Astrocyte (in vitro differentiated cells and primary cell): ENCODE measurements at places on chromosomes 1 and 21. TPM values are rescaled to one million over a fixed set of nuclear protein-coding genes. Genes with fewer than 3 reads are reported as not detected.
A peak's percentile ranks its signal among the peaks of the same experiment; 100 is the strongest.

Gene EXTL1
- total RNA-seq: 26.4 and 39.9 TPM in 2 replicates

DNA sequence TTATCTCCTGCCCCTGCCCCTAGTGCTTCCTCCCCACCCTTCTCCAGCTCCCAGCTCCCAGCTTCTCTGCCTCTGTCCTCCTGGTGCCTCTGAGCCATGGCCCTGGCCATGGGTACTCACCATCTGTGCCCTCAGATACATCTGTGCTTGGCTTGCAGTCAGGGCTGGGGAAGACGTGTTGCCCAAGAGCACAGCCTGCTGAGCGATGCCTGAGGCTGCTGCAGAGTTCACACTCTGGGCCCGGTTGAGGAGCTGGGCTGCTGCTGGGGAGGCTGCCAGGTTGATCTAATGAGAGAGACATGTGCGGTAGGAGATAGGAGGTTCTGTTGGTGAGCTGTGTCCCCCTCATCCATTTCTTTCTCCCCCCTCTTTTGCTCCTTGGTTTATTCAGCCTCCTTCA lies 49.4 kb upstream of the A3GALT2 start:
- no peak for DNase-seq
- no peaks in the 10 kb centered on the region for H3K27me3 ChIP-seq
- H3K36me3 ChIP-seq: peaks cover 6% of the 10 kb centered on the region
- no peak overlapping the region for H3K27ac ChIP-seq
- no peak overlapping the region for H3K4me3 ChIP-seq

DNA sequence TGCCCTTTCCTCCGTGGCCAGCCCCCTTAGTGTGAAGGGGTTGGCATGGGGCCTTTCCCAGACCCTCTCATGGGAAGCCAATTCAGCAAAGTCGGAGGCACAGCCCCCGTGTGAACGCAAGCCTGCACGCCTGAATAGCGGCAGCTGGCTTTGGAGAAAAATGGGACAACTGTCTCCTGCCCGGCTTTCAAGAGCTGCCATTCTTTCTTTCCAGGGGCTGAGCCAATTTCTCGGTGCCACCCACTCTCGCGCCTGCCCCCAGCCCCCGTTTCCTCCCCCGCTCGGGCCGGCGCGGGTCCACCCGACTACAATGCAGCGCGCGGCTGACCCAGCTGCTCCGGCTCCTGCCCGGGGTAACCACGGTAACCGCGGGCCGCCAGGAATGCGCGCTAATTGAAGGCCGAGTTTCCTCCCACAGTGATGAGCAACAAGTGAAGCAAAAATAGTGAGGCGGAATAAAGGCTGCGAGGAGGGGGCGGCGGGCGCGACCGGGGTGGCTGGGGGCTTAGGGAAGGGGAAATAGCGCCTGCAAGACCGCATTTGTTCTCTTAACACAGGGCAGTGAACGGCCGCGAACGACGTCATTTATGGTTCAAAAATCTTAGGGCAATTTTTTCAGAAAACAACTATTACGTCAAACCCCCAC lies 27.8 kb downstream of the ILDR2 start:
- peaks cover 44% of the 10 kb centered on the region for H3K4me1 ChIP-seq
- H3K4me3 ChIP-seq: peak overlapping the region; percentile 26
- peak; percentile 77 for DNase-seq

DNA sequence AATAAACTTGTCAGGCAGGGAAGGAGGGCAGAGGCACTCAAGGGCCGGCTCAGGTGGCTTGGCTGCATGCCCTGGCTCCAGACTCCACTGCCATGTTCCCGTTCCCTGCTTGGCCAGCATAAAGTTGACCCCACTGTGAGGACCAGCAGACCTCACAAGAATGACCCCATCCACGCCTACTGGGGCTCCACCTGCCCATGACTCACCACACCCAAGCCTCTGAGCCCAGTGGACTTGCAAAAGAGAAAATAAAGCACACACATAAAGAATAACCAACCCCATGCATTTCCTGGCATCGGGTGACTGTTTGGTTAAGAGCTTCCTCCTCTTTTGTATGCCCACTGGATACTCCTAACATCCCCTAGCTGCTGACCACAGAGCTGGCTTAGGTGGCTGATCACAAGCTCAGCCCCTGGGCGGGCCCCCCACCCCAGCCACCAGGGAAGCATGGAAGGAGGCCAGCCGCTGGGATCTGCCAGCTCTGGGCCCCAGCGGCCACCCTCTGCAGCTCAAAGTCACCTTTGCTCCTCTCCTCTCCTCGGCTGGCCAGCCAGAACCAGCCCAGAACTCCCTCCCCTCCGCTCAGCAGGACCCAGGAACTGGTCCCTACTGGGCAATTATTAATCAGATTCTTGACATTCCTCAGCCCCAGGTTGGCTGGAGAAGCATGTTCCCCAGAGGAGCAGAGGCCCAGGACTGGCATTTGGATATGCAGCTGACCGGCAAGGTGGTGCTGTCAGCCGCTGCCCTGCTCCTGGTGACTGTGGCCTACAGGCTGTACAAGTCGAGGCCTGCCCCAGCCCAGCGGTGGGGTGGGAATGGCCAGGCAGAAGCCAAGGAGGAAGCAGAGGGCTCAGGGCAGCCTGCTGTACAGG lies at the start of gene KLHDC7A:
Gene KLHDC7A (plus strand): TSS at position 616 of the 875 bp plus-strand sequence. CDS start 52 bp downstream, at position 668.
- H3K4me1 ChIP-seq: no peaks in the 10 kb centered on the region
- H3K36me3 ChIP-seq: no peaks in the 10 kb centered on the region
- H3K4me3 ChIP-seq: no peak within 1 kb of the TSS
- DNase-seq: no peak

DNA sequence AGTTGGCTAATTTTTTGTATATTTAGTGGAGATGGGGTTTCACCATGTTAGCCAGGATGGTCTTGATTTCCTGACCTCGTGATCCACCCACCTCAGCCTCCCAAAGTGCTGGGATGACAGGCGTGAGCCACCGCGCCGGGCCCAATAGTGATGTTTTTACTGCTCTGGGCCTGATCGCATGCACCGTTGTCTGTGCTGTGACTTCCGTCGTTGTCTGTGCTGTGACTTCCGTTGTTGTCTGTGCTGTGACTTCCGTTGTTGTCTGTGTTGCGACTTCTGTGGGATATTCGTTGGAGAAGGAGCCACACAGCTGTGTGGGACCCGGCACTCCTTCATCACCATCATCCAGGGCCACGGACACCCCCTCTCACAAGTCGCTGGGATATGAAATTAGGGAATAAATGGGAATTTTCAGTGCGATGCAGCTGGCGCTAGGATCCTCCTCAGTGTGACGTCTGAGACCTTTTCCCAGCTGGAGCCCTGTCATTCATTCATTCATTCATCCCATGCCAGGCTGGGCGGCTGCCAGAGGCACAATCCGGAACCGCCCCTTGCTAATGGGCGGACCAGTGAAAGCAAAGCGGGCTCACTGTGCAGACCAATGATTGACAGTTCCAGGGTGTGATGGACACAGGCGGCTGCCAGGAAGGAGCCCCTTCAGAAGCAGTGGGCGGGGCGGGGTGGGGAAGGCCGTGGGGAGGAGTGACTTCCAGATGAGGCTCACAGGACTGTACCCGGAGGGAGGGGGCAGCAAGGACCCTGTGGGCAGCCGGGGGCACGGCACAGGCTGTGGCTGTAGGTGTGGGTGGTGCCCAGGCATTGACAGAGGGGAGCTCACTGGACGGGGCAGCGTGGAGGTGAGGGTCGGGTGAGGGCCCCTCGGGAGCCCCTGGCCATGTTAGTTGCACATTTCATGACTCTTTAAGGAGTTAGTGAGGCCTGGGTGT lies 48.9 kb downstream of the PRKCZ start:
- no peak overlapping the region for H3K27ac ChIP-seq
- no peak overlapping the region for H3K4me3 ChIP-seq
- H3K27me3 ChIP-seq: peaks cover 4% of the 10 kb centered on the region
- H3K36me3 ChIP-seq: no peaks in the 10 kb centered on the region

Gene CD101
- total RNA-seq: 1.6 and 2.6 TPM in 2 replicates

Gene FCAMR
- total RNA-seq: not detected in 2 replicates

Gene WDR64
- not detected in 2 replicates for total RNA-seq

Gene CD52
- 1.9 TPM in 1 of 2 replicates, not detected in the other for total RNA-seq

DNA sequence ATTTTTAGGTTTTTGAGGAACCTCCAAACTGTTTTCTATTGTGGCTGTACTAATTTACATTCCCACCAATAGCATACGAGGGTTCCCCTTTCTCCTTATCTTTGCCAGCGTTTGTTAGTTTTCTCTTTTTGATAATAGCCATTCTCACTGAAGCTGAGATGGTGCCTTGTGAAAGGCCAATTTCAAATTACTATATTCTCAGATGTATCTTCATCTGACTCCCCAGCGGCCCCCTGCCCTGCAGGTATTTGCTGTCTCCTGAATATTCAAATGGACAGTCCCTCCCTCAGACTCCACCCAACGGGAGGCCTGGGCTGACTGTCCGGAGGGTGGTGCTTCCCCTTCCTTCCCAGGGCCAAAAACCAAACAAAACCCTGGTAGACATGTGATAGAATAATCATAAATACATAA lies 33.5 kb upstream of the TARBP1 start:
- peaks cover 16% of the 10 kb centered on the region for H3K4me1 ChIP-seq
- H3K27me3 ChIP-seq: no peaks in the 10 kb centered on the region
- no peak for DNase-seq
- H3K36me3 ChIP-seq: no peaks in the 10 kb centered on the region
- no peak overlapping the region for H3K4me3 ChIP-seq

DNA sequence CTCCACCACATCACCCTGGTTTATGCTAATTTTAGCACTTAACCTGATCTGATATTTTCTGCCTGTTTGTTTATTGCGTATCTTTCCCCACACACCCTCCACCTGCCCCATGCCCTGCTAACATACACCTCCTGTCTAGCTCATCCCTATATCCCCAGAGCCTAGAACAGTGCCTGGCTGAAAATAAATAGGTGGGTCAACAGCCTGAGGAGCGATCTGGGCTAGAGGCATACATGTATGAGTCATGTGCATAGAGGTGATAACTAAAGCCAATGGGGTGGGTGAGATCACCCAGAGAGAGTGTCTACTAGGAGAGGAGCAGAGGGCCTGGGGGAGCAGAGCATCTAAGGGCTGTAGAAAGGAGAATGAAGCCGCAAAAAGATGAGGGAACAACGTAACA lies 2.7 kb downstream of the HTR1D start:
- no peak overlapping the region for H3K27ac ChIP-seq
- DNase-seq: no peak
- peaks cover 21% of the 10 kb centered on the region for H3K27me3 ChIP-seq

GRCh38 chr1:9019896-9020295 lies 6.3 kb downstream of the SLC2A7 start:
- H3K27ac ChIP-seq: no peak overlapping the region
- no peak overlapping the region for H3K4me3 ChIP-seq
- no peaks in the 10 kb centered on the region for H3K36me3 ChIP-seq
- peaks cover 2% of the 10 kb centered on the region for H3K27me3 ChIP-seq
- no peaks in the 10 kb centered on the region for H3K4me1 ChIP-seq
- DNase-seq: peak; percentile 31

DNA sequence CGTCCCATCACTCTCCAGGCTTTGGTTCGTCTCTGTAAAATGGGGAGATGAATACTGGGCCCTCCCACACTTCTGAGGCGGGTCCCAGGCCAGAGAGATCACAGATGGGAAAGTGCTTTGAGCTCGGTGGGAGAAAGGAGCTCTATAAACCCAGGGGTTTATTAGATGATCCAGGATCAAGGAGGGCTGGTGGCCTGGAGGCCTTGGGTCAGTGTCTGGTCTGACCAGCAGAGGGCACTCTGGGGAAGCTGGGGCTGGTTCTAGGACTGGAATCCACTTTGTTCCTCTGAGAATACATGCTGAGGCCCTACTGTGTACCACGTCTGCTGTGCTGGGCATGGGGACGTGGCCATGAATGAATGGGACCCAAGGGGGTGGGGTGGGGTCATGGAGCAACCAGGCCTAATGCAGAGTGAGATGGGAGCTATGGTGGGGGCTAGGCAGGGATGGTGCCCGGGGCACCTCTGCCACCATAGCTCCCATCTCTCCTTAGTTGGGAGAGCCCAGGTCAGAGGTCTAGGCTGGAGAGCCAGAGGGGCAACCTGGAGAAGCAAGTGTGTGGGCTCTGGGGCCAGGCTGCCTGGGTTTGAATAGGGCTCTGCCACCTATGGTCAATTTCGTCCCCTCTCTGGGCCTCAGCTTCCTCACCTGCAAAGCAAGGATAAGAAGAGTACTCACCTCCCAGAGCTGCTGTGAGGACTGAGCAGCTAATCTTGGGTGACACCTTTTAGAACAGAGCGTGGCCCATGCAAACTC lies 9.0 kb upstream of the FAM131C start:
- H3K27ac ChIP-seq: no peak overlapping the region
- no peaks in the 10 kb centered on the region for H3K27me3 ChIP-seq
- H3K36me3 ChIP-seq: no peaks in the 10 kb centered on the region

DNA sequence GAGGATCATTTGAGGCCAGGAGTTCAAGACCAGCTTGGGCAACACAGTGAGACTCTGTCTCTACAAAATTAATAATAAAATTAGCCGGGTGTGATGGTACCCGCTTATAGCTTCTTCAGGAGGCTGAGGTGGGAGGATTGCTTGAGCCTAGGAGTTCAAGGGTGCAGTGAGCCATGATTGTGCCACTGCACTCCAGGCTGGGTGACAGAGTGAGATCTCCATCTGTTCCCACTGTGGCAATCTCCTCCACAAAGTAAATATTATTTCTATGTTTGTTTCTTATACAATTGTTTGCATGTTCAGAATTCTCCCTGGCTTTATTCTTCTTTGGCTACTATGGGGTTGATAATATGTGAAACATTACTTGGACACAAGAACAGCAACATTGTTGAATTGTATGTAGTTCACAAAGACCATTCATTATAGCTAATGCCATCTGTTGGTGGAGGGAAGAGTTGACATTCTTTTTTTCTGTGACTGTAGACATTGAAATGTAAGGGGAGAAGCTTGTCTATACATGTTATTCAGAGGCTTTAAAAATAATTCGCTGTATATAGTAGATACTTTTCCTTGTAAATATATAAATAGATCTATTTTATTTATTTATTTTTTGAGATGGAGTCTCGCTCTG lies 47.8 kb upstream of the SRSF10 start:
- H3K27ac ChIP-seq: no peak overlapping the region
- peak; percentile 43 for DNase-seq

- H3K36me3 ChIP-seq: no peaks in the 10 kb centered on the region
- DNase-seq: no peak
- no peak overlapping the region for H3K4me3 ChIP-seq
- no peaks in the 10 kb centered on the region for H3K27me3 ChIP-seq
- H3K27ac ChIP-seq: no peak overlapping the region
These were observed 226.4 kb downstream of the DYRK1A start for GRCh38 chr21:37593015-37593414.

Gene TIAM1
- 17.0 and 17.8 TPM in 2 replicates for total RNA-seq

Gene PLA2G2F
- total RNA-seq: 0.23 TPM in 1 of 2 replicates, not detected in the other

DNA sequence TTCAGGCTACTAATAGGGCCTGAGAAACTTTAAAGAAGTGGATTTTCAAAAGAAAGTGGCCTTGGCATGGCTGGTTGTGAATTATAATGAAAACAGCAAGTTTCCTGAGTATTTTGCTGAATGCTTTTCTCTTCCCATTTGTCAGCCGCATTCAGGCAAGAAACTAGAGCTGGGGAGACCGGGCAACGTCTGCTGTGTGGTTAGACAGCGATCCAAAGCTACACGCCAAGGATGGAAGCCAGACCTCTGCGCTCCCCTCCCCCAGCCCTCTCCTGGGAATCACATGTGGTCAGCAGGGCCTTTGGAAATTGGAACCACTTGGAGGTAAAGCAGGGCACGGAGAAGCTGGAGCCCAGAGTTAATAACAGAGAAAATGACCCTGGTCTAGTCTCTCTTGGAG lies 114.1 kb upstream of the CD34 start:
- H3K4me3 ChIP-seq: no peak overlapping the region
- H3K4me1 ChIP-seq: peaks cover 7% of the 10 kb centered on the region
- peaks cover 5% of the 10 kb centered on the region for H3K27me3 ChIP-seq
- no peaks in the 10 kb centered on the region for H3K36me3 ChIP-seq
- H3K27ac ChIP-seq: no peak overlapping the region

GRCh38 chr1:11873395-11874257 lies 14.9 kb upstream of the NPPB start:
- no peak overlapping the region for H3K4me3 ChIP-seq
- H3K27me3 ChIP-seq: peaks cover 10% of the 10 kb centered on the region
- H3K4me1 ChIP-seq: no peaks in the 10 kb centered on the region
- H3K36me3 ChIP-seq: no peaks in the 10 kb centered on the region
- DNase-seq: no peak

Gene CACNA1E
- total RNA-seq: 0.07 and 0.14 TPM in 2 replicates
